ENCODE measurements at places on chromosomes 3 and 15.

GRCh38 chr15:72783004-72783639, 436 bp downstream of the ADPGK start:
- no peak for DNase-seq

- DNase-seq, result no peak
Measured at GRCh38 chr3:79808515-79808914, 40.7 kb upstream of the ROBO1 start.

GRCh38 chr3:10116138-10116460, 624 bp downstream of the BRK1 start:
- DNase-seq, result no peak

DNA sequence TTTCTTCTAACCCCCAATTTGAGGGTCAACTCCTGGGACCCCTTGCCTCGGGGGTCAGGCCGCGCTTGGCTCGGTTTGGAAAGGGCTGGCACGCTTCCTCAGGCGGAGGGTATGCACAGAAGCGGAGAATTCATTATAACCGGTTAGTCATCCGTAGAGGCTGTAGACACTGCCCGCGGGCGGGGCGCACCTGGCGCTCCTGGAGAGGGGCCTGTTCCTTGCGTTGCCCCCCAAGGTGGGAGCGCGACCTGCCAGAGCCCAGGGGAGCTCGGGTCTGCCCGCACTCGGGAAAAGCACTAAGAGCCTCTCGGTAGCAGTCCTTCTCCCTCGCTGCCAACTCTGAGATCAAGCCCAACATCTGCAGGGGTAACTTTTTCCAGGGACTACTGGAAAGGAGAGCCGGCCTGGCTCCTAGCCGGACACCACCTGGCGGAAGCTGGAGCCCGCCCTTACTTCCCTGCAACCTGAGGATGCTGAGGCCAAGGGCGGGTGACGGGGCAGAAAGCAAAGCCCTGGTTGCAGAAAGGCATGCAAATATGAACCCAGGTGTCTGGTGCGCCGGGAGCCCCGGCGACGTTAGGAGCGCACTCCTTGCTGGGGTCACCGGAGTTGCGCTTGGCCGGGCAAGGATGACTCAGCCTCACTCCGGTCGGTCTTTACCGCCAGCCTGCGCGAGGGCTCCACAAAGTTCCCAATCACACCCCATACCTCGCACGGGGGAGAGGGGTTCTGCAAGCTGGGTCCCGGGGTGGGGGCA, 1.5 kb upstream of the CACNA2D3 start:
- no peak for DNase-seq

DNA sequence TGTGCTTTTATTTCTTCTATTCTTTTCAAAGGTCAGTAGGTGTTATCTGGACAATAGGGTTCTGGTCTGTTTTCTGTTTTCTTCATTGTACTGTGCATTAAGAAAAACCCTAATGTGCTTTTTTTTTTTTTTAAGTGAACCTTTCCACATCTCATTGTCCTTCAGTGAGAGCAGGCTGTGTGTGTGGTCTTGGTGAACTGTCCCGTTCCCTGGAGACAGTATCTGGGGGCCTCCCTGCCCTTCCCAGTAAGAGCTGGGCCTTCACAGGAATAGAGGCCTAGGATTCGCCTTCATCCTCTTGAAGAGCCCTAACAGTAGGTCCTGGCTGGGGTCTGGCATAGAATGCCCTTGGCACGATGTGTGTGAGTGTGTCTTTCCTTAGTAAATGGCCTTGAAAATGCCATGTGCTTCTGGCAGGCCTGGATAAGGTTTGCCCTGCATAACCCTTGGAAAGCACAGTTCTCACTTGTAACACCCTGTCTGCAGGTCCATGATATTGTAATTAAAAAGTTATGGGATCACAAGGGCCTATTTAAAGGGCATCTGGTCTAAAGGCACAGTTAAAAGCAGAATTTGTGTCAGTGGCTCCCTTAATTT, 81.2 kb downstream of the IGF1R start:
- DNase-seq, result no peak

- no peak for DNase-seq
Measured at GRCh38 chr3:445960-446359, 249.4 kb downstream of the CHL1 start.

DNA sequence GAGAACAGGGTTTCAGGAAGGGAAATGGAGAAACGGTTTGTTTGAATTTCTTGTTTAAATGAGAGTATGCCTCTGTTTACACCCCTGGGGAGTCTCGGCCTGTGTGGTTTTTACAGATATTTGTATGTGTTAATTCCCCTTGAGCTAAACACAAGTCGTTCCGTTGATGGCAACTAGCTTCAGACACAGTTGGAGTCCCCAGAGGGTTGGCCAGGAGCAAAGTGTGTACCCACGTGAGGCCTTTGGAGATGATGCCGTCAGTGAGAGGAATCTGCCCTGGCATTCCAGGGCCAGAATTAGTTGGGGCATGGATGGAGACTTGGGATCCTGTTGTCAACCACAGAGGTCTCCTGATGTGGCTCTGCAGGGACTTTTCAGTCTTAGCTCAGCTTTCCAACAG, 44.0 kb downstream of the CEMIP start:
- DNase-seq, result no peak

DNA sequence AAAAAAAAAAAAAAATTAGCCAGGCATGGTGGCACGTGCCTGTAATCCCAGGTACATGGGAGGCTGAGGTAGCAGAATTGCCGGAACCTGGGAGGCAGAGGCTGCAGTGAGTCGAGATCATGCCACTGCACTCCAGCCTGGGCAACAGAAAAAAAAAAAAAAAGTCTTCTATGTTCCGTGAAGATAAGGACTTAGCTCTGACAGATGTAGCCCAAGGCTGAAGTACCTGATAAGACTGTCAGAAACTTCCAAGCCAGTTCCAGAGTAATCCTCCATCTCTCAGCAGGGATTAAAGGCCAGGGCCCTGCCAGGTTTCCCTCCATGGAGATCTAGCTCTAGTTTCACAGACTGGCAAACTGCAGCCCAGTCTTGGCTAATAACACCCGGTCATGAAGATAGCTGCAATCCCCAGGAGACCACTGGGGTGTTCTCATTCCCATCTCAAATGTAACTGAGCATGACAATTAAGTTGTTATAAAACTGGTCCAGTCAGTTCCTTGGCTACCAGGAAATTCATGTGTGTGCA, 8.5 kb downstream of the CDCP1 start:
- no peak for DNase-seq

GRCh38 chr15:64355348-64355943, 527 bp downstream of the CSNK1G1 start:
- no peak for DNase-seq

DNA sequence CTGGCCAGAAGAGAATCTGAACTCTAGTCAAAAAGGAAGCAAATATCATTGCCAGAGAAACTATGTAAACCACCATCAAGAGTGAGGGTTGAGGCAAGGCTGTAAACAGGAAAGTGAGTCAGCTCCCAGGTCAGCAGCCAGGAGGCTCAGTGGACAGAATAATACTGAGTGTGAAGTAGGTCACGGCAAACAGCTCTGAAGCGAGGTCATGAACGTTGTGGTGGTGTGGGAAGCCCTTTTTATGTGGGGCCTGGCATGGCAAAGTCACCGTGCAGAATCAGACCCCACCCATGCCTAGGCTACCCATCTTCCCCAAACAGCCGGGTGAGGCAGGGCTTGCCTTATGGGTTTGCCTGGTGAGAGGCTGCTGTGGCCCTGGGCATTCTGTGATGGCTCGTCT, 43.9 kb downstream of the THBS1 start:
- DNase-seq, result peak; percentile 78

- DNase-seq, result no peak
Measured at GRCh38 chr3:149579838-149580542, 77.8 kb downstream of the WWTR1 start.

DNA sequence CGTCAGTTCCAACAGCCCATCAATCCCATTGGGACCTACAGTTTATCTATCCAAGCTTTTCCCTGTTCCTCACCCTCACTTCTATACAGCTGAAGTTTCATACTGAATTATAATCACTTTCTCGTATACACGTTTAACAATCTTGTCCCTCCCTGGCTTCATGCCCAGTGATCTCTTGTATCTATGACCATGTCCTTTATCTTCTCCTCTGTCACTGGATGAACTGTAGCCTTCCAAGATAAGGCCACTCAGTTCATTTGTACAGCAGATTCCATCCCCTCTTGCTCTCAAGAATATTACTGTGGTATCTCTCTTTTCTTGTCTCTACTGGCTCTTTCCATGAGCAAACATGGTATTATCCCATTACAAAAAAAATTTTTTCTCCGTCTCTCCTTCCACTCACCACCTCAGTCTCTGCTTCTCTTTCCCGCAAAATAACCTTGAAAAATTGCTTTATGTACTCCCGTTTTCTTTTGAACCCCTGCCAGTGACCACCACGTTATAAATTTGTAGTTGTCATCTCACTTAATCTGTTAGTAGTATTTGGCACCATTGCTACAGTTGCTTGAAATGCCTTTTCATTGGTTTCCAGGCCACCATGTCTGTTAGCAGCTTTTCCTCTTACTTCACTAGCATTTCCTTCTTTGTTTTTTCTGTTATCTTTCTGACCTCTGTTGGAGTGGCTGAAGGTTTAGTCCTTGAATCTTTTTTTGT, 9.4 kb downstream of the CTNNB1 start:
- no peak for DNase-seq

DNA sequence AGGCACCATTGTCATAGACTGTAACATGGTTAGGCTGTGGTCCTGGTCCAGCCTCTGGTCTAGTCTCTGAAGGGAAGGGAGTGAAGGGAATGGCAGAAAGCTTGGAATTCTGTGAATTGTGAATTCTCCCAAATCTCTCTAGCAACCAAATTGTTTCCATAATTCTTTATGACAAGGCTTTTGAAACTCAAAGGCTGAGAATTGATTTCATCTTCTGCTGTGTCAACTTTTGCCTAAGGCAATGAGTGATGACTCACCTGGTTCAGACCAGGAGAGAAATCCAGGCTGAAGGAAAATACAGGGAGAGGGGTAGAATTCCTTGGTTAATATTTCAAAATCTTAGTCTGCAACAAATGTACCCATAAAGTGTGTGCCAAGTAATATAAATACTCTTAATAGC, 82.6 kb upstream of the ADPGK start:
- DNase-seq, result no peak

- no peak for DNase-seq
Measured at GRCh38 chr3:86921971-86922680, 68.8 kb downstream of the VGLL3 start.

- peak; percentile 72 for DNase-seq
Measured at GRCh38 chr15:81914734-81915256, 131.0 kb downstream of the MEX3B start.

DNA sequence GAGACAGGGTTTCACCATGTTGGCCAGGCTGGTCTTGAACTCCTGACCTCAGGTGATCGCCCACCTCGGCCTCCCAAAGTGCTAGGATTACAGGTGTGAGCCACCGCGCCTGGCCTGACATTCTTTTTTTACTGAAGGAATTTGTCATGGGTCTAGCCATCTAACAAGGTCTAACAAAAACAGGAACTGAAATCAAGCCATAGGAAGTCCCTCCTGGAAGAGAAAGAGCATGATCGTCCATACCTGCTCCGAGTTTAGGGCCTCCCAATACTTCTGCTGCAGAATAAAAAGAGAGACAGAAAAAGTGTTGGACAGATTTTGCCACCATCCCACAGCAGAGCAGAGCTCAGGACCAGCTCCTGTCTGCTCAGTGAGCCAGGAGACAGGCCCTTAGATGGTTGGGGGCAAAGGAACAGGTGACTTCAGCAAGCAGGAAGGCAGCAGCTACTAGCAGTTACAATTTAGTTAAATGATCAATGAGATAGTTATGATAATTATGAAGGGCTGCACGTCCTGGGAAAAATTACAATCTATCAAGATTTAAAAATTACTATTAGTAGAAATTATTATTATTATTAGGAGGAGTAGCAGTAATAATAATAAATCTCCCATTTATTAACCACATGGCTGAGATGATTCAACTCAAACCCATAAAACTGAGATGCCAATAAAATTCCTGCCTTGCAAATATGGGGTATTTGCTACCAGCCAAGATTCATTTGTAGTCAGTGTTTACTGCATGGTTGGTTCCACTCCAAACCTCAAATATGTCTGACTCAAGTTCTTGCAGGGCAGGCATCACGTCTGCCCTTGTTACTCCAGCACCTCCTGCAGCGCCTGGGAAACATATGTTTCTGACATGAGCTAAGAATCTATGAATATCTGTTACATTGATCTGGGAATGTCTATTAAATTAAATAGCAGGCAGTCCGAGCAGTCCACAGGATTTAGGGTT, 40.1 kb downstream of the TMEM44 start:
- DNase-seq, result no peak

- DNase-seq, result no peak
Measured at GRCh38 chr15:44125879-44126278, 69.2 kb downstream of the FRMD5 start.

DNA sequence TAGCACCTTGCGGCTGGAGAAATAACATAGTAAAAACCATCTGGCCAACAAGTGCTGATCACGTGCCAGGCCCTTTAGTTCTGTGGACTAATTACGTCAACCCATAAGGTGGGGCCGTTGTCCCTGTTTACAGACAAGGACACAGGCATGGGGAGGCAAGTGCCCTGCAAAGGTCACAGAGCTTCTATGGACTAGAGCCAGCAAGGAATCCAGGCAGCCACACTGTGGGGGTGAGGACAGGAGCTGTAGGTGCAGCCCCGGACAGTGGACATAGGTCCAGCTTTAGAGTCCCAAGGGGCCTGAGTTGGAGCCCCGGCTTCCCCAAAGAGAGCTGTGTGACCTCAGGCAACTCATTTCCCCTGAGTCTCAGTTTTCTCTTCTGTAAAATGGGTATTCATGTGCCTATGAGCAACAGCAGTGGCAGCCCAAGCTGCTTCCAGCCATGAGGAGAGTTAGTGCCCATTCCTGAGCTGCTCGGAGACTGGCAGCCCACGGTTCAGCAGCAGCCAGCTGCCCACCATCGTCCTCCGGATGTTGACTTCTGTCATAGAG, 13.9 kb downstream of the CHST13 start:
- DNase-seq, result peak; percentile 70

- no peak for DNase-seq
Measured at GRCh38 chr3:131216801-131217200, 164.8 kb upstream of the NUDT16 start.

DNA sequence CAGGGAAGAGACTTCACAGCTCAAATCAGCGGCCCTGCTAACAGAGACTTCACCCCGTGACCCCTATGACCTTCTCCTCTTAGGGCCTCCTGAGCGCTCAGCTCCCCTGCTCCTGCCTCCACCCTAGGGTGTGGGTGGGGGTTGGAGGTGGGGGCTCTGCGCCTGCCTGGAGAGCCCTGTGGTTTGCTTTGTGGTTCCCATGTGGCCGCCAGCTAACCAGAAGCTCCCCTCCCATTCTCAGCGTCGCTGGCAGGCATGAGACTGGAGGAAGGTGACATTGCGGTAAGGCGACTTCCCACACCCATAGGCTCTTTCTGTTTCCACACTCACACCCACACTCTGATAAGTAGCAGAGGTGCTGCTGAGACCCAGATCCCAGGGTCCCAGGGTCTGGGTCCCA, 27.6 kb downstream of the XYLB start:
- no peak for DNase-seq

- no peak for DNase-seq
Measured at GRCh38 chr3:42591811-42592210, 1.2 kb downstream of the SS18L2 start.

- DNase-seq, result no peak
Measured at GRCh38 chr15:98653686-98654085, 5.3 kb downstream of the IGF1R start.

- DNase-seq, result no peak
Measured at GRCh38 chr3:11591391-11592282, 52.1 kb downstream of the VGLL4 start.

GRCh38 chr3:9205345-9206143, 43.9 kb downstream of the SRGAP3 start:
- DNase-seq, result no peak
